ENCODE measurements at places on chromosomes 12 and 14. TPM values are rescaled to one million over a fixed set of nuclear protein-coding genes. Genes with fewer than 3 reads are reported as not detected.

Gene CELA1
- not detected for total RNA-seq

Gene FAM90A1
- not detected for total RNA-seq

Gene TRPV4
- 0.17 TPM for total RNA-seq

Gene AICDA
- not detected for total RNA-seq

Gene CLIP1
- 75.6 TPM for total RNA-seq

Gene CIT
- 132 TPM for total RNA-seq

Gene NKX2-1
- total RNA-seq = not detected

Gene TCTN1
- total RNA-seq = 4.3 TPM

Gene MIPOL1
- total RNA-seq = not detected

Gene MYRFL
- total RNA-seq = not detected

Gene CPSF6
- total RNA-seq = 97.4 TPM

Gene CLEC14A
- not detected for total RNA-seq

Gene HCAR1
- total RNA-seq = 0.37 TPM

Gene ATP23
- total RNA-seq = 15.9 TPM

Gene AKAP6
- 0.67 TPM for total RNA-seq

Gene NPC2
- 74.1 TPM for total RNA-seq

Gene ASIC1
- 8.7 TPM for total RNA-seq

Gene ARMH4
- total RNA-seq = not detected

Gene BDKRB2
- total RNA-seq = not detected

Gene C12orf50
- total RNA-seq = not detected

Gene DHRS2
- total RNA-seq = 0.50 TPM

Gene AGAP2
- total RNA-seq = 73.3 TPM

Gene METTL3
- 80.2 TPM for total RNA-seq

Gene RNASE3
- total RNA-seq = not detected

Gene GOLGA5
- total RNA-seq = 23.1 TPM

Gene GALNT6
- 17.5 TPM for total RNA-seq

Gene CCDC177
- total RNA-seq = not detected

Gene C2CD5
- 61.5 TPM for total RNA-seq

Gene ADCK1
- total RNA-seq = 6.7 TPM

Gene TPPP2
- total RNA-seq = not detected

Gene NUDT14
- total RNA-seq = 21.4 TPM

Gene SOAT2
- total RNA-seq = 1.0 TPM

Gene GPD1
- total RNA-seq = 0.25 TPM

Gene PPP4R4
- 3.7 TPM for total RNA-seq

Gene TMBIM4
- 65.7 TPM for total RNA-seq

Gene SERPINA9
- not detected for total RNA-seq

Gene CD27
- total RNA-seq = 115 TPM

Gene PLD4
- not detected for total RNA-seq

Gene LAG3
- total RNA-seq = 13.1 TPM

Gene C12orf54
- not detected for total RNA-seq

Gene AKAP5
- 0.99 TPM for total RNA-seq

Gene PROX2
- total RNA-seq = not detected

Gene KIF26A
- 0.35 TPM for total RNA-seq

Gene ENDOU
- not detected for total RNA-seq

Gene MFAP5
- total RNA-seq = not detected

Gene MIP
- total RNA-seq = not detected

Measured in activated CD4-positive, alpha-beta T cell treated with anti-CD3 and anti-CD28 coated beads, Interleukin-2, amount 10 ng/mL, durations not matched to agents 7 days and 5 days (primary cell).